ENCODE measurements at places on chromosomes 4 and X.

- no peak for DNase-seq
These were observed 80.8 kb downstream of the LARP1B start for GRCh38 chr4:128141866-128142265.

GRCh38 chr4:20944961-20945360 lies 244.7 kb downstream of the PACRGL start:
- DNase-seq, result no peak

DNA sequence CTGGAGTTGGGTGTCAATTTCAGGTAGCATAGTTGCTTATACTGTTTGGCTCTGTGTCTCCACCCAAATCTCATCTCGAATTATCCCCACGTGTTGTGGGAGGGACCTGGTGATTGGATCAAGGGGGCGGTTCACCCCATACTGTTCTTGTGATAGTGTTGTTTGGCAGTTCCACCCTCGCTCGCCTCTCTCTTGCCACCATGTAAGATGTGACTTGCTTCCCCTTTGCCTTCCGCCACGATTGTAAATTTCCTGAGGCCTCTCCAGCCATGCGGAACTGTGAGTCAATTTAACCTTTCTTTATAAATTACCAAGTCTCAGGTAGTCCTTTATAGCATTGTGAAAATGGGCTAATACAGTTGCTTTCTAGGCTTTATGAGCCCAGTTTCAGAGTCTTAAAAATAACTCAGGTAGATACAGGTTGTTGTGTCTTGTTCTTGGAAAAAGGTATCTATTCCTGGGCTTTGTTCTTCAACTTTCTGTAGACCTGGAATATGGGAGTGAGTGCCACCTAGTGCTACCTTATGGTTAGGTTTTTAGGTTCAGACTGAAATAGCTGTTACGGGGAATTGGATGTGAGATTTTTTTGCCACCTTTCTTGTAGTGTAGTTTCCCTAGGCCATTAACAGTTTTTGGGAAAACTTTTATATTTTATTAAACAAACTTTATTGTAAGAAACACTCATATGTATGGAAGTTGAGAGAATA lies 15.6 kb downstream of the PGK1 start:
- DNase-seq, result no peak

- no peak for DNase-seq
These were observed 259.2 kb downstream of the MAPK10 start for GRCh38 chr4:86100539-86101215.

DNA sequence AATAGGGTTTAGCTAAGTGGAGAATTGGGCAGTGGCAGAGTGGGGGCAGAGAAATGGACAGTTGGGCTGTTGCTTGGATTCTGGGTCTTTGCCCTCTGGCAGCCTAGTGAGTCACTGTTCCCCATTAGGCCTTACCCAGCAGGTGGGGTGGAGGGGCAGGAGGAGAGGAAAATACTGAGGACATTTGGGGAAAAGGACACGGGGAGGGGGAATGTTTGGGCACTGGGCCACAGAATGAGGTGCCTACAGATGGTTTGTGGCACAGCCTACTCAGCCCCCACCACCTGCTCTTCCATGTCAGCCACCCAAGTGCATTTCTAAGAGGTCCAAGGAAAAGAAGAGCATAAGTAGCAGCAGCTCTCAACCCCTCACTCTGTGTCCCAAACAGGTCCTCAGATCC lies 13.0 kb downstream of the SLC16A2 start:
- no peak for DNase-seq

- no peak for DNase-seq
These were observed 95.2 kb downstream of the ATG4A start for GRCh38 chrX:108186811-108187210.

DNA sequence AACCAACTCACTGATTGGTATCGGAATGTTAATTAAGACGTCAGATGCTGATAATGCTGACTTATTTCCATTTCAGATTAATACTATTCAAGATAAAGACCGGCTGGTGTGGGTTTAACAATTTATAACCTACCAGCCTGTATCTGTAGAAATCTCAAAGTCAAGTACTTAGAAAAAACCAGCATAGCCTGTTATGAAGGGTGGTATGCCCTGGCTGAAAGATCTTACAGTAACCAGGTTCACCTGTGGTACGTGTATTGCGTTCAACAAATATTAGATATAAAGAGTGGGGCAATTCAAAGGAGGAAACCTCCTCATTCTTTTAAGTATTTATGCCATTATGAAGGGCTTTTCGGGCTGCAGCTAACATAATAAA lies 240.8 kb upstream of the ANXA3 start:
- DNase-seq, result no peak

DNA sequence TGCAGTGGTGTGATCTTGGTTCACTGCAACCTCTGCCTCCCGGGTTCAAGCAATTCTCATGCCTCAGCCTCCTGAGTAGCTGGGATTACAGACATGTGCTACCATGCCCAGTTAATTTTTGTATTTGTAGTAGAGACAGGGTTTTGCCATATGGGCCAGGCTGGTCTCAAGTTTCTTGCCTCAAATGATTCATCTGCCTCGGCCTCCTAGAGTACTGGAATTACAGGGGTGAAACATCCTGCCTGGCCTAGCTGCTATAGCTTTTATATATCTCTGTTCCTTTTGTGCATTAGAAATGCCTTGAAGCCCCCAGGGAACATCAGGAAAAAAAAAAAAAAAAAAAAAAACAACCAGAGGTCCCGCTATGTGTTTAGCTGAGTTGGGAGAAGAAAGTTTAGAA lies 34.8 kb downstream of the UBE2K start:
- no peak for DNase-seq

- DNase-seq, result no peak
These were observed 49.0 kb downstream of the RWDD4 start for GRCh38 chr4:183610033-183610432.

GRCh38 chrX:150517303-150517910 lies 51.0 kb upstream of the MTM1 start:
- no peak for DNase-seq

- DNase-seq, result no peak
These were observed 11.6 kb upstream of the MAGEB17 start for GRCh38 chrX:16155581-16156096.
